Naive thymus-derived CD4-positive, alpha-beta T cell (primary cell): ENCODE measurements at places on chromosomes 6 and 20.

DNA sequence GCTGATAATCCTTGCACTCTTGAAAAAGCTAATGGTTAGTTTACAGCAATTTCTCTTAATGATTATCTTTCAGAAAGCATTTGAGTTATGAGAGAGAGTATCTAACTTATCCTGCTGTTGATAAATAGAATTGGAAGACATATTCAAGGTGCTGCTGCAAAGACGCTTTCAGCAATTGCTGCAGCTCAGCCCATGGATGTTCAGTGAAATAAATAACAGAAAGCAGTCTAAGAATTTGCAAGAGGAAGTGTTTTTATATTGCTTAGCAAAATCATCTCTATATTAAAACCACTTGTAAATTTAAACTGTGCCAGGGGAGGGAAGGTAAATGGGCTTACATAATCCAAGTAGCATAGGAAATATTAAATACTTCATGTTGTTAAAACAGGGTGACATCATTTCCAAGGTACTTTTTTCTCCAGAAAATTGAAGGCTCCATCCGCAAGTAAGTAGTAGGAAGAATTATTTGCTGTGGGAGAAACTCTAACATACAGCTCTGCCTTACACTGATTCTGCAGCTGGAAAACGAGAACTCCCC, 188.5 kb downstream of the ADAT2 start:
- H3K4me3 ChIP-seq, result no peak overlapping the region
- DNase-seq, result no peak
- H3K4me1 ChIP-seq, result no peaks in the 10 kb centered on the region

GRCh38 chr20:58393299-58393698, 4.3 kb downstream of the VAPB start:
- H3K4me3 ChIP-seq, result no peak overlapping the region
- H3K27me3 ChIP-seq, result no peaks in the 10 kb centered on the region
- DNase-seq, result no peak
- H3K27ac ChIP-seq, result no peak overlapping the region
- H3K4me1 ChIP-seq, result peaks cover 22% of the 10 kb centered on the region

DNA sequence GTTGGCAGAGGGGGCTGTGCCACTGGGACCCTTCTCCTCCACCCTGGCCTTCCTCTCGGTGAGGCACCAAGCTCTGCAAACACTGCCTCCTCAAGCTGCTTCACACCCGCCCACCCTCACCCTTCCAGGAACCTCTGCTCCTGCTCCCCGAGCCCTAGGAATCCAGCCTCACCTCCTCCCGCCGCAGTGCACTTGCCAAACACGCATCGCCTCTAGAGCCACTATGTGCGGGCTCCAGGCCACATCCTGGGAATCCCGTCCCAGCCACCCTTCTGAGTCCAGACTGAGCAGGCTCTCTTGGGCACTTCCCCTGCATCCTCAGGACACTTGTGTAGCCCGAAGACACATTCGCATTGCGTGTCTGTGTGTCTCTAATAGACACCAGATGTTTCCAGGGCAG, 18.5 kb downstream of the PSMG4 start:
- no peaks in the 10 kb centered on the region for H3K36me3 ChIP-seq
- no peak overlapping the region for H3K4me3 ChIP-seq
- H3K27ac ChIP-seq, result no peak overlapping the region
- no peaks in the 10 kb centered on the region for H3K27me3 ChIP-seq

- no peak for DNase-seq
- H3K4me3 ChIP-seq, result no peak overlapping the region
- no peaks in the 10 kb centered on the region for H3K27me3 ChIP-seq
These were observed 71.2 kb downstream of the TNFRSF21 start for GRCh38 chr6:47238456-47238995.

DNA sequence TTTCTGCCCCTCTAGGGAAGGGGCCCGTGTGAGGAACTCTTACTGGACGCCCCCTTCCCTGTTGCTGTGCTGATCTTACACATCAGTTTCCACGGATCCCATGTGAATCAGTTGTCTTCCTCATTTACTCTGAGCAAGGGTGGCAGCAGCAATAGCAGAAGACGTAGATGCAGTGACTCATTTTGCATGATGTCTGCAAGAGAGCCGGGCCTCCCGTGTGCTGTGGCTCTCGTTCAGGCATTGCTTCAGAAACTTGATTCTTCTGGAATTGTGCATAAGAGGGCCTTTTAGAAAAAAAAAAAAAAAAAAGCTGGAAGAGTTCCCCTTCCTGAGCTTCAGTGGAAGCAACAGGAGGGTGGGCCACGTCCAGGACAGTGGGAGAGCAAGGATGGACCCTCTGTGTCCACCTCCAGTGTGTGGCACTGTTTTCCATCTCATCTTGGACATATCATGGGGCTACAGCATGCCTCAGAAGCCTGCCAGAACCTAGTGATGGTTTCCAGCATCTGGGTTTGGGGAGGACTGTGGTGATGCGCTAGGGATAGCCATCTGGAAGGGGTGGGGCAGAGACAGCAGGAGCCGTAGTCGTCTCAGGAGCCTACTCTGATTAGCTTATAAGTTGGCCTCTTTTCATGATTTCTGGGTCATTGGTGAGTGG, 62.1 kb downstream of the FOXO3 start:
- H3K4me1 ChIP-seq, result no peaks in the 10 kb centered on the region
- no peak for DNase-seq
- no peaks in the 10 kb centered on the region for H3K27me3 ChIP-seq

DNA sequence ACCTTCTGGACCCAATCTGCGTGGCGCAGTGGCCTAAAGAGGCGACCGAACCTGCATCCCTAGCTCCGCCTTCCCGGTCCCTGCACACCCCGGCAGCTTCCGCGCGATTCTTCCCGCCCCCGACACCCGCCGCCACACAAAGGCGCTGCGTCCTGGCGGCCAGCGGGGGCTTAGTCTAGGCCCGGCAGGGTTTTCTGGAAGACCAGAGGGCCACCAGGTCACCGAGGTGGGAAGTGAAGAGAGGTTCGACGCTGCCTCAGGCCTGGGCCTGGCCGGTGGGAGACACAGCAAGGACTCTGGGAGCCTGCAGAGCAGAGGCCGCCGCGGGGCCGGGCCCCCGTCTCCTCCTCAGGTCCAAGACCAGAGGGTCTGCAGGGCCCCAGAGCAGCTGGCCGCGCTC, 154.9 kb downstream of the OR2B2 start:
- peaks cover 6% of the 10 kb centered on the region for H3K4me1 ChIP-seq
- DNase-seq, result peak; percentile 47
- no peaks in the 10 kb centered on the region for H3K27me3 ChIP-seq
- H3K27ac ChIP-seq, result peak overlapping the region; percentile 70
- H3K4me3 ChIP-seq, result peak overlapping the region; percentile 64

DNA sequence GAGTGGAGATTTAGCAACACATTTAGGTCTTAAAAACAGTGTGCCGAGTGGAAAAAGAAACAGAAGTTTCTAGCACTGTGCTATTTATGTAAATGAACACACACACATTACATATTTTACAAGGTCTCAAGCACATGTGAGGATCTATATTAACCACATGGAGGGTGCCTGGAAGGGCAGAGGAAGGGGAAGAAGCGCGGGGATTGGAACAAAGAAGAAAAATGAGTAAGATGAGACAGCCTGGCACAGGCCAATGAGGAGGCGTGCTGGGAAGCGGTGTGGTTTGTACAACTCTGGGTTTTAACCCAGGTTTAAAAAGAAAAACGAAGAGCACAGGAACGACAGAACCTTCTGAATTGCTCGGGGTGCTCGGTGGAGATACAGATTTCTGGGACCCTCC, 5.7 kb downstream of the KCNG1 start:
- no peak overlapping the region for H3K4me3 ChIP-seq
- no peak overlapping the region for H3K27ac ChIP-seq
- DNase-seq, result no peak

DNA sequence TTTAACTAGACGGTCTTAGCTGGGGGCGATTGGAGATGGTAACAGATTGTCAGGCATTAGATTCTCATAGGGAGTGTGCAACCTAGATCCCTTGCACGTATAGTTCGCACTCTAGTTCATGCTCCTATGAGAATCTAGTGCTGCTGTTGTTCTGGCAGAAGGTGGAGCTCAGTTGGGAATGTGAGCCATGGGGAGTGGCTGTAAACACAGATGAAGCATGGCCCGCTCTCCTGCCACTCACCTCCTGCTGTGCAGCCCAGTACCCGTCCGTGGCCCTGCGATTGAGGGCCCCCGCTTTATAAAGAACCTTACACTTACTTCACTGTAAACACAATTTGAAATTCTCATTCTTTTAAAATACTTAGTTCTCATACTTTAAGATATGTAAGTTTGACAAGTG, 339.4 kb downstream of the CDH26 start:
- H3K36me3 ChIP-seq, result no peaks in the 10 kb centered on the region
- no peak for DNase-seq
- no peaks in the 10 kb centered on the region for H3K27me3 ChIP-seq
- H3K27ac ChIP-seq, result no peak overlapping the region

GRCh38 chr6:25346064-25346463, 66.9 kb downstream of the CARMIL1 start:
- H3K4me3 ChIP-seq, result no peak overlapping the region
- H3K4me1 ChIP-seq, result no peaks in the 10 kb centered on the region

- no peak overlapping the region for H3K4me3 ChIP-seq
- H3K36me3 ChIP-seq, result no peaks in the 10 kb centered on the region
- no peaks in the 10 kb centered on the region for H3K4me1 ChIP-seq
These were observed 75.4 kb upstream of the PTPN1 start for GRCh38 chr20:50434653-50435396.

DNA sequence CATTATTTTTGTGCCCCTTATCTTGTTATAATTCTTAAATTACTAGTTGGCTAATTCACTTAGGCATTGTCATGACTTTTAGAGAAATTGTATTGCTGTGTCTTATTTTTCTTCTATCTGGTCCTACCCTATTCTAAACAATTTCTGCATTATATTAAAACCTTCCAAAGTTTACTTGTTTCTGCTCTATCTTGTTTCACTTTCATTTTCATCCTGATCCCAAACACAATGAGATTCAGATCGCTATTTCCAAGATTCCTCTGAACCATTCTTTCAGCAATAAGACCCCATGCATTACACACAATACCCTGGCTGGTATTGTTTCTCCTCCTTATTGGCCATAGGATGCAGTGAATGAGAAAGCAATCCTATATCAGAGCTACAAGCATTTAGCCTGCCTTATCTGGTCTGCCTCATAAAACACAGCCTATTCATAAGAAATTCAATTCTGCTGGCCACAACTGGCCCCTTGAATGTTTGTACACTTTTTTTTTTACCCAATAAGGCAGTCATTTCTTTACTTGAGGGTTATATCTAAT, 69.9 kb upstream of the POU3F2 start:
- H3K27me3 ChIP-seq, result no peaks in the 10 kb centered on the region
- H3K4me1 ChIP-seq, result no peaks in the 10 kb centered on the region
- no peak overlapping the region for H3K4me3 ChIP-seq
- H3K36me3 ChIP-seq, result no peaks in the 10 kb centered on the region

DNA sequence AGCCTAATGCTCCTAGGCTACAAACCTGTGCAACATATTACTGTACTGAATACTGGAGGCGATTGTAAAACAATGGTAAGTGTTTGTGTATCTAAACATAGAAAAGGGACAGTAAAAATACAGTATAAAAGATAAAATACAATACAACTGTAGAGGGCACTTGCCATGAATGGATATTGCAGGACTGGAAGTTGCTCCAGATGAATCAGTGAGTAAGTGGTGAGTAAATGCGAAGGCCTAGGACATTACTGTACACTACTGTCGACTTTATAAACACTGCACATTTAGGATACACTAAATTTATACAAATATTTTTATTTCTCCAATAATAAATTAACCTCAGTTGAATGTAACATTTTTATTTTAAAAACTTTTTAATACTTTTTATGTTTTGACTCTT, 485.0 kb downstream of the MMUT start:
- no peaks in the 10 kb centered on the region for H3K27me3 ChIP-seq
- H3K4me3 ChIP-seq, result no peak overlapping the region
- no peaks in the 10 kb centered on the region for H3K36me3 ChIP-seq
- no peak overlapping the region for H3K27ac ChIP-seq

DNA sequence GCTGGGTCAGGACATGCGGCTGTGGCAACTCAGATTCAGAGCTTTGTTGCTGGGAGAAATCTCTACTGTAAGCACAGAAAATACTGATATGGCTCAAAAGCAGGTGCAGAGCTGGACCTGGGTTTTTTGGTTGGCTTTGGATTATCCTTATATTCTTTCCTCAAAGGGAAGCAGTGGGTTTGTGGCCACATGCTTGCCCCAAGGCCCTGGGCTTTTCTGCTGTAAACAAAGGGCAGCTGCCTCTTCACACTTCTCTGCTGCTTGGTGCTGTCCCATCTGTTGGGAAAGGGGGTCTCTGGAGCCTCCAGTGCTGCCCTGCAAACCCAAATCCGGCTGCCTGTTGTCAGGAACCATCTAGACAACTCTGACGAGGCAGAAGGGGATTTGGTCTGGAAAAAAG, 52.4 kb downstream of the ANKRD6 start:
- H3K4me3 ChIP-seq, result no peak overlapping the region
- H3K4me1 ChIP-seq, result no peaks in the 10 kb centered on the region
- no peak for DNase-seq

GRCh38 chr6:42275376-42276033, 57.8 kb upstream of the MRPS10 start:
- H3K4me3 ChIP-seq, result no peak overlapping the region
- no peaks in the 10 kb centered on the region for H3K36me3 ChIP-seq
- no peak for DNase-seq
- no peaks in the 10 kb centered on the region for H3K27me3 ChIP-seq

GRCh38 chr6:41332241-41332640, 3.2 kb upstream of the NCR2 start:
- no peak overlapping the region for H3K27ac ChIP-seq
- DNase-seq, result no peak
- H3K36me3 ChIP-seq, result no peaks in the 10 kb centered on the region
- H3K4me1 ChIP-seq, result peaks cover 43% of the 10 kb centered on the region

DNA sequence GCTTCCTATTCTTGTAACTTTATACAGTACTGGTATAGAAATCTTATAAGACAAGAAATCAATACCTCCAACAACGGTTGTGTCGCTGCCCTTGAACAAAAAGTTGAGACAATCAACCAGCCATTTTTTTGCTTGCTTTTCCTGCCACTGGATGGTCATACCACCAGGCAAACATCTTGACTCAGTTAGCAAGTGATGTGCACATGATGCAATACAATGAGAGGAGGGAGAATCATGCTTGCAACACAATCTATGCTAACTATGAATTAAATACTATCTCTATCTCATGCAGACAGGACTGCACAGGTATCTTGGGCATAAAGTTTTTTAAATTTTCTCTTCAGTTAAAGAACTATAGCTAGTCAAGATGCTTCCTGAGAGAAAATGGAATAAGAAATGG, 877.7 kb upstream of the CITED2 start:
- no peaks in the 10 kb centered on the region for H3K4me1 ChIP-seq
- H3K27ac ChIP-seq, result no peak overlapping the region
- DNase-seq, result no peak

DNA sequence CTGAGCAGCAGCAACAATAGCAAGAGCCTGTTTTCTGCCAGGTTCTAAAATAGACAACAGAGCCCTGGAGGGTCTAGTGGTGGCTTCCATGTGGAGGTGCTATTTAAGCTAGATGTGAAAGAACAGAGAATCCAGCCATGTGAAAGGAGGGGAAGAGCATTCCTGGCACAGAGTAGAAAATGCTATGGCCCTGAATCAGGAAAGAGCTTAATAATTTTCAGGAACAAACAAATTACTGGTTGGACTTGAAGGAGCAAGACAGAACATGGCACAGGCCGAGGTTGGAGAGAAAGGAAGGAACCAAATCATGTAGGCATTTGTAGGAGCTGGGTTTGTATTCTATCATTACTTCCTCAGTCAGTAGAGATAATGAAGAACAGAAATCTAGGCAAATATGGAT, 98.3 kb downstream of the AIG1 start:
- no peak overlapping the region for H3K4me3 ChIP-seq
- no peak overlapping the region for H3K27ac ChIP-seq
- H3K27me3 ChIP-seq, result no peaks in the 10 kb centered on the region
- DNase-seq, result no peak

GRCh38 chr6:49531774-49532569, 18.5 kb upstream of the C6orf141 start:
- peak; percentile 27 for DNase-seq
- no peaks in the 10 kb centered on the region for H3K4me1 ChIP-seq
- H3K27me3 ChIP-seq, result no peaks in the 10 kb centered on the region
- H3K4me3 ChIP-seq, result no peak overlapping the region
- H3K27ac ChIP-seq, result no peak overlapping the region
- H3K36me3 ChIP-seq, result no peaks in the 10 kb centered on the region
